GM18507 (cell line): ENCODE measurements at places on chromosomes 3 and 15.

GRCh38 chr3:176794406-176794805 lies 402.9 kb downstream of the TBL1XR1 start:
- DNase-seq = no peak

- no peak for DNase-seq
Observed at GRCh38 chr15:43199945-43200488, 14.8 kb downstream of the CCNDBP1 start.

- DNase-seq = no peak
Observed at GRCh38 chr15:77186594-77187011, 115.7 kb upstream of the TSPAN3 start.

- no peak for DNase-seq
Observed at GRCh38 chr3:152084441-152085158, 184.1 kb upstream of the MBNL1 start.

DNA sequence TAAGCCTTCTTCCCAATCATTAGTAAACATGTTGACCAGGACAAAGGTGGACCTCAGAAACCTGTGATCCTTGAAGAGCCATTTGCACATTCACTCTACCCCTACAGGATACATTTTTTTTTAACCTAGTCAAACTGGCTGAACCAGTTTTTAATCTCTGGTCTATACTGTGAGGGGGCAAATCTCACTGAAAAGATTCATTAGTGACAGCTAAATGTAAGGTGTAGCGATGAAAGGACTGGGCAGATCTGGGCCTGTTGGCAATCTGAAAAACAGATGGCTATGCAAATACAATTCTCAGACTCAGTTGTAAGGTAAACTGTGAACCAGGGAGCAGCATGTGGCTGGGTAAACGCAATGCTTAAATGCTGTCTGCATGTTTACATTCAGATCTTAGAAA lies 75.6 kb upstream of the SNTN start:
- DNase-seq = no peak

DNA sequence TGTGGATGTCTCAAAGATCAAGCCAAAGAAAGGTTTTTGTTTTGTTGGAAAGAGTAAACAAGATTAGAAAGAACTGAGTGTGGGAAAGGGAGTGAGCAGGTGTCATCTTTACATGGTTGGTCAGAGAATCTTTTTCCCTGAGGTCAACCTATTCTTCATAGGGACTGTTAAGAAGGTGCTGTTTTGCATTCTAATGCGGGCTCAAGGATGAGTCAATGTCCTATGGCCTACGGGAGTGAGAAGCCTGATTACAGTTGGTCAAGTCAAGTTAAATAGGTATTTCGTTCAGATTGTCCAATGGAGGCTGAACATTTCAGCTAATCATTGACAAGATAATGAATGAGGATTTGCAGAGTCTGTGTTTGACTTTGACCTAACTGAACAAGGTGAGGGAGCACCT lies 491.2 kb upstream of the PDZRN3 start:
- no peak for DNase-seq

GRCh38 chr3:32703491-32703972 lies 18.5 kb downstream of the CNOT10 start:
- no peak for DNase-seq

DNA sequence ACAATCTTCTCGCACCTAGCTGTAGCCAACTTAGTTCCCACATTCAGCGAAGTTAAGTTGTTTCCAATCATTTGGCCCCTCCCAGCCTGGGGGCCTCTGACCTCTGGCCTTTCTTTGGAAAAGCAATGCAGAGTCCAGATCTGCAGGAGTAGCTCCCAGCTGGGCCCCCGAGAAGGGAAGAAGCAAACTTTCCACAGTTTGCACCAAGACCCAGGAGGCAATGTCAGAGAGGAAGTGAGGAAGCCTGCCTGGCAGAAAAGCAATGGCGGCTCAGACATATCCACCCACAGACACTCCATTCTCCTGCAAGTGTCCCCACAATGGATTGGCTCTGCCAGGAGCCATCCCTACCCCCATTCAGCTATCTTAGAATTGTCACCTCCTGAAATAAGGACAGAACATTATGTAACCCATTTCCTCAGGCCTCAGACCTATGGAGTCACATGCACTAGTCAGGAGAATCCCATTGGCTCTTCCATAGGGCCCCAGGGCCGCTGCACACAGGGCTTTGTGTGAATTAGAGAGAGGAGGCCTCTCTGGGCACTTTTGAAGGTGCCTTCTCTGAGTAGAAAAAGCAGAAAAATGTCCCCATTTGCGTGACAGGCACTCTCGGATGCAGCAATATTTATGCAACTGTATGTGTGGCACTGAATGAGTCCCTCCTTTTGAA lies 3.0 kb upstream of the BUB1B start:
- no peak for DNase-seq

DNA sequence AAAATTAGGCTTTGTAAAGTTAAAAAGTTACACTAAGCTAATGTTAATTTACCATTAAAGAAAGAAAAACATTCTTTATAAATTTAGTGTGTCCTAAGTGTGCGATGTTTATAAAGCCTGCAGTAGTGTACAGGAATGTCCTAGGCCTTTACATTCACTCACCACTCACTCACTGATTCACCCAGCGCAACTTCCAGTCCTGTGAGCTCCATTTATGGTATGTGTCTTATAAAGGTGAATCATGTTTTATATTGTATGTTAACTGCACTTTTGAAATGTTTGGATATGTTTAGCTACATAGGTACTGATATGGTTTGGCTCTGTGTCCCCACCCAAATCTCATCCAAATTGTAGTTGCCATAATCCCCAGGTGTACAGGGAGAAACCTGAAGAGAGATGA lies 549.7 kb upstream of the EPHA6 start:
- no peak for DNase-seq

- no peak for DNase-seq
Observed at GRCh38 chr3:42071904-42072812, 19.0 kb upstream of the TRAK1 start.

DNA sequence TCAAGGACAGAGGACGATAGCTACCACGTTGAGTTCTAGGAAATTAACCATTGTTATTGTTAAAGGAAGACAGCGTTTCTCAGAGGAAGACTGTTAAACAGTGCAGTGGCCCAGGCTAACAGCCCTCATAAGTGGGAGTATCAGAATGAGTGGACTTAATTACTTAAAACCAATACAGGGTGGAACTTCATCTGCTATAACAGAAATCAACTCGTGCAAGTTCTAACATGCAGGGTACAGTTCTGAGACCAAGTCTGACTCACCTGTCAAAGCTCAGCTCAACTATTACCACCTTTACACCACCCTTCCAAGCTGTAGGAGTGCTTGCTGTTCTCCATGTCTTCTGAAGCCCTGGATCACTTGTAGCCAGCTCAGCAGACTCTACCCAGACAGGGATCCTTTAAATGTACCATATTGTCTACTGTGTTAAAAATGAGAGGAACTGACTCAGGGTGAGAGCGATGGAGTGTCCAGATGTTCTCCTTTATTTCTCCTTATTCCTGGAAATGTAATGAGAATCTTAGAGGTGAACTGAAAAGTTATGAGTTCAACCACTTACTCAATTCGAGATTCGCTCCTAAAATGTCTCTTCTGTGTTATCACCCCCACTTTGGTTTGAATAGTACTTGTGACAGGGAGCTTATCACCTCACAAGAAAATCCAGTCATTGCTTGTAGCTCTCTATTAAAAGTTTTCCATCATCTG lies 26.5 kb downstream of the CD86 start:
- no peak for DNase-seq

DNA sequence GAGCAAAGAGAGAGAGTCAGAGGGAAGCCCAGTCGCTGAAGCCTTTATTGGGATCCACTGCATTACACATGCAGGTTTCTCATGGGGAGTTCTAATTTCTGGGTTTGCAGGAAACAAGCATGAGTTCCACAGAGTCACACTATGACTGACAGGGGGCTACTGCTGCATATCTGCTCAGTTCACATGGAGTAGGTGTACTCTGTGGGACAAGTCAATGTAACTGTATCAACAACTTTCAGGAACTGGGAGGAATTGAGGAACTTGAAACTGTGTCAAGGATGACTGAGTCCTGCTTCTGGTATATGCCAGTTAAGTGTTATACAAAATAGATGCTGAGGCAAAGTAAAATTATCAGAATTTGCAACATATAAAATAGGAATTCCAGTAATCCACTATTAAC lies 110.8 kb downstream of the NPAP1 start:
- DNase-seq = no peak

DNA sequence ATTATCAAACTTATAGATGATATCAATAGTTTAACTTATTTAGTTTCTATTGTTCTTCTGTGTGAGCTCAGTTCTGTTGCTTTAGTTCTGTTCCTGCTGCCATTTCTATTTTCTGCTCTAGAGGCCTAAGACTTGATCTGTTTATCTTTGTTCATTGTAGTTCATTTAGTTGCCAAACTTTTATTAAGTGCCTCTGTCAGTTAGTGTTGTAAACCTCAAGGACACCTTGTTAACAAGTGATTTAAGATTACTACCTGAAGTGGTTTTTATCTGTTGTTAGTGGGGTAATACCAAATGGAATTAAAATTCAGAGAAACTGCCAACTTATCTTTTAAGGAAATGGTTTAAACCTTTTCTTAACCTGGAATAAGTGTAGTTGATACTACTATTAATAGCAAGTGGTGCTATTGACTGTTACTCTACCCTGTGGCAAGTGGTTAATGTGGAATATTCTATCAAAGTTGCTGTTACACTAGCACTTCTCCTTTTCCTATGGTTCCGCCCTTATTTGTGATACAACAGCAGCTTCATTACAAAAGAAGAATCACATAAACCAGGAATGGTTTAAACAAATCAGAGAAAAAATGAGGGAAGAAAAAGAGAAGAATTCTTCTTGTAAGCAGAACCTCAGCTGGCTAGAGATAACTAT lies 500.6 kb upstream of the GOLIM4 start:
- no peak for DNase-seq

- no peak for DNase-seq
Observed at GRCh38 chr3:131109156-131109555, 82.5 kb downstream of the NEK11 start.

GRCh38 chr3:95615592-95616310 lies 1198.6 kb upstream of the EPHA6 start:
- DNase-seq = no peak

- DNase-seq = no peak
Observed at GRCh38 chr3:37571269-37571668, 290.4 kb upstream of the CTDSPL start.

- no peak for DNase-seq
Observed at GRCh38 chr3:106827515-106828213, 549.6 kb upstream of the CCDC54 start.

DNA sequence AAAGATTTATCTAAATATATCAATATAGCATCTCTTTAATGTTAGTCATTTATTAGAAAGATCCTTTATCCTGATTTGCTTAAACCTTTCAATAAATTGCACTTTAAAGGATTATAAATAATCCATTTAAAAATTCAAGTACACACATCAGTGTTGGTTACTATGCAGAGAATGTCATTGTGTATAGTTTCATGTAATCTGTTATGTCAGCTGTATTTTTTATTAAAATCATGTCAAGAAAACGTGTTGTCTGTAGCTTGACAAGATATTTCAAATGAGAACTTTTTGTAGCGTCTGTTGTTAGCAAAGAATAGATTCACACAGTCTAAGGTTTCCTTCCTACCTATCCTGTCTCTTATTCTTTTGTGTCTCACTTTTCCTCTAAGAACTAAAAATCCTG lies 7.8 kb downstream of the PDHB start:
- no peak for DNase-seq

DNA sequence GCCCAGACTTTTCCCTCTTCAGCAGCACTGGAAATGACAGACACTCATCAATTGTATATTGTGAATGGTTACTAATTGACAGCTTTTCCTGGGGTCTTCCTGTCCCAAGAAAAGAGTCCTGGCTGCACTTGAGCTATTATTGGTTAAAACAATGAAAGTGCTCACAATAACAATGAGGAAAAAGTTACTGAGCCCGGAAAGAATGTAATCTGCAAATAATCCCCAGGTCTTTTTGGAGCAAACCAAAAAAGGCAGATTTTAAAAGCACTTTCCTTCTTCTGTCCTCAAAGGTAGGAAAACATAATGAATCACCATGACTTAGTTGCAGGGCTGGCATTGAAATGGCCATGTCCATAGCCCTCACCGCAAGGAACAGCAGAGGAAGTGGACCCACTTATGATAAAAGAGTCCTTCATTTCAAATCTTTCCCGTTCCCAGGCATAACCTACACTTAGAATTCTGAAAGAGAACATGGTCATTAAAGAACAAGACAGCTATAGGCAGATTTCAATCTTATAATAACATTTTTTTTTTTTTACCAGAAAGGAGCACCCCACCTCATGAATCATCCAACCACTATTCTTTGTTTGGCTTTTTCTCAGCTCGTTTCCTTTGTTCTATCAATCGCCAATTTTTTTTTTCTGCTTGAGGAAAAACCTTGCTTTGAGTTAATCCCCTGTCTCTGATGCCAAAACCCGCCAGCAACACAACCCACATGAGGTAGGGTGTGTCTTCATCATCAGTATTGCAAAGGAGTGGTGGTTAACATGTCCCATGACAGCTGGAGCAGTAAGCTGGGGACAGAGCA lies 35.5 kb upstream of the ATP1B3 start:
- DNase-seq = no peak

DNA sequence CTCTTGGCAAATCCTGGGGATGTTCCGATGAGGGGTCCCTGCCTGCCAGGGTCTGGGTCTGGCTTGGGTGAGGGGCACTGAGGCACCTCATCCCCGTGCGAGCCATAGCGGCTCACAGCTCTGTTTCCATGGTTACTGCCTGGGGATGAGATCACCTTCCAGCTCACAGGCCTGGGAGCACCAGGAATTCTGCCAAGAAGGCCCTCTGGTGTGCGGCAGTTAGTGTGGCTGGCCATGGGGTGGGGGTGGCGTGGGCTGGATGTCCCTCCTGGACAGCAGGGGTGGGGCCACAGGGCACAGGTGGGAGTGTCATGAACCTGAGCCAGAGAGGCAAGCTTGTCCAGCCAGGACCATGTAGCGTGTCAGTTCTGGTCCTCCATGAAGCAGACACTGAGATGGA lies 22.1 kb upstream of the PRR23E start:
- no peak for DNase-seq

DNA sequence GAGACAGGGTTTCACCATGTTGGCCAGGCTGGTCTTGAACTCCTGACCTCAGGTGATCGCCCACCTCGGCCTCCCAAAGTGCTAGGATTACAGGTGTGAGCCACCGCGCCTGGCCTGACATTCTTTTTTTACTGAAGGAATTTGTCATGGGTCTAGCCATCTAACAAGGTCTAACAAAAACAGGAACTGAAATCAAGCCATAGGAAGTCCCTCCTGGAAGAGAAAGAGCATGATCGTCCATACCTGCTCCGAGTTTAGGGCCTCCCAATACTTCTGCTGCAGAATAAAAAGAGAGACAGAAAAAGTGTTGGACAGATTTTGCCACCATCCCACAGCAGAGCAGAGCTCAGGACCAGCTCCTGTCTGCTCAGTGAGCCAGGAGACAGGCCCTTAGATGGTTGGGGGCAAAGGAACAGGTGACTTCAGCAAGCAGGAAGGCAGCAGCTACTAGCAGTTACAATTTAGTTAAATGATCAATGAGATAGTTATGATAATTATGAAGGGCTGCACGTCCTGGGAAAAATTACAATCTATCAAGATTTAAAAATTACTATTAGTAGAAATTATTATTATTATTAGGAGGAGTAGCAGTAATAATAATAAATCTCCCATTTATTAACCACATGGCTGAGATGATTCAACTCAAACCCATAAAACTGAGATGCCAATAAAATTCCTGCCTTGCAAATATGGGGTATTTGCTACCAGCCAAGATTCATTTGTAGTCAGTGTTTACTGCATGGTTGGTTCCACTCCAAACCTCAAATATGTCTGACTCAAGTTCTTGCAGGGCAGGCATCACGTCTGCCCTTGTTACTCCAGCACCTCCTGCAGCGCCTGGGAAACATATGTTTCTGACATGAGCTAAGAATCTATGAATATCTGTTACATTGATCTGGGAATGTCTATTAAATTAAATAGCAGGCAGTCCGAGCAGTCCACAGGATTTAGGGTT lies 40.1 kb downstream of the TMEM44 start:
- DNase-seq = no peak
